Activated T-helper 1 cell treated with anti-CD3 and anti-CD28 coated beads, Interleukin-12 subunit alpha, Interleukin-12 subunit beta, Interleukin-2, Interleukin-4 antibody, amounts not matched to agents 30 ng/mL and 10 ng/mL and 1 ng/mL, durations not matched to agents 14 hours and 24 hours and 36 hours (primary cell): ENCODE measurements at places on chromosomes 4 and X. TPM values are rescaled to one million over a fixed set of nuclear protein-coding genes. Genes with fewer than 3 reads are reported as not detected.

- no peaks in the 10 kb centered on the region for H3K4me1 ChIP-seq
- no peak overlapping the region for H3K4me3 ChIP-seq
- no peaks in the 10 kb centered on the region for H3K36me3 ChIP-seq
- no peak for DNase-seq
Measured at GRCh38 chrX:78476701-78477100, 149.3 kb upstream of the CYSLTR1 start.

DNA sequence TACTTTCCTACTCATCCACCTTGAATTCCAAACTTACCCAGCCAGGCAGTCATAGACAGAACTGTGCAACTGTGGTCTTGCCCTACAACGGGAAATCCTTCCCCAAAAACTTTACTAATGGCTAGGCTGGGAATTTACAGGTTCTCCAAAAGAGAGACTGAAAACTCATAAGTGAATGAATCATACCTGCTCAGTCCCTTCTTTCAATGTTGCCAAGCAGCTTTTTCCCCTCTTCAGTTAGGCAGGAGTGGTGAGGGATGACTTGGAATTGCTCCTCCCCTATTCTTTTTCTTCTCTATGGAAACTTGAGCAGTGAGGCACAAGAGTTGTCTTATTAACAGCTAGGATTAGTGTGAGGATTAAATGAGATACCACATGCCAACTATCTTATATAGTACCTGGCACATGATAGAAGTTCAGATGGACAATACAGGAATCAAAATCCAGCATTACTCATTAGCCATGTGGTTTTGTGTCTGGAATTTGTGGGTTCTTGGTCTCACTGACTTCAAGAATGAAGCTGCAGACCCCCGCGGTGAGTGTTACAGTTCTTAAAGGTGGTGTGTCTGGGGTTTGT lies 105.9 kb downstream of the TEX13A start:
- no peaks in the 10 kb centered on the region for H3K4me1 ChIP-seq
- no peak overlapping the region for H3K4me3 ChIP-seq
- DNase-seq = no peak
- H3K27me3 ChIP-seq = no peaks in the 10 kb centered on the region

The SH3D19 gene
- not detected in 2 replicates for total RNA-seq

The DDX53 gene
- total RNA-seq = not detected in 2 replicates
